Activated T-cell treated with anti-CD3 and anti-CD28 coated beads for 48 hours (primary cell): ENCODE measurements at places on chromosomes 5 and 9.

GRCh38 chr5:134140530-134141201 is 26.2 kb downstream of the TCF7 start:
- no peak for DNase-seq

GRCh38 chr5:158832096-158832685 is 267.5 kb downstream of the EBF1 start:
- no peak for DNase-seq

GRCh38 chr5:39164529-39165402 is 54.6 kb downstream of the FYB1 start:
- no peak for DNase-seq

DNA sequence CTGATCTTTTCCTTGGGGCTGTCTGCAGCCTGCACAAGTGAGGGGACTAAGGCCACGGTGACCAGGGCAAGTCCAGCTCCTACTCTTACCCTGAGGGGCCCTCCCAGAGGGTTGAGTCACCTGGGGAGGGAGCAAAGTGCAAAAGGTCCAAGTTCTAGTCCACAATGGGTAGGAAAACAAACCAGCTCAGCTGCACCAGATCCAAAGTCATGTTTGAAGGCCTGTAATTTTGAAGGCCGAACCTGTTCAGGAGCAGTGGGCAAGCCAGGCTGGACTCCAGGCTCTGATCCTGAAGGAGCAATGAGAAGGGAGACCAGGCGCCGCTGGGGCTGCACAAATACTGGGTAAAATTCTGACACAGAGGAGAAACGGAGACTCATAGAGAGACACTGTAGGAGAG is 15.8 kb upstream of the TCF7 start:
- no peak for DNase-seq
